ENCODE measurements at places on chromosomes 4 and X.

DNA sequence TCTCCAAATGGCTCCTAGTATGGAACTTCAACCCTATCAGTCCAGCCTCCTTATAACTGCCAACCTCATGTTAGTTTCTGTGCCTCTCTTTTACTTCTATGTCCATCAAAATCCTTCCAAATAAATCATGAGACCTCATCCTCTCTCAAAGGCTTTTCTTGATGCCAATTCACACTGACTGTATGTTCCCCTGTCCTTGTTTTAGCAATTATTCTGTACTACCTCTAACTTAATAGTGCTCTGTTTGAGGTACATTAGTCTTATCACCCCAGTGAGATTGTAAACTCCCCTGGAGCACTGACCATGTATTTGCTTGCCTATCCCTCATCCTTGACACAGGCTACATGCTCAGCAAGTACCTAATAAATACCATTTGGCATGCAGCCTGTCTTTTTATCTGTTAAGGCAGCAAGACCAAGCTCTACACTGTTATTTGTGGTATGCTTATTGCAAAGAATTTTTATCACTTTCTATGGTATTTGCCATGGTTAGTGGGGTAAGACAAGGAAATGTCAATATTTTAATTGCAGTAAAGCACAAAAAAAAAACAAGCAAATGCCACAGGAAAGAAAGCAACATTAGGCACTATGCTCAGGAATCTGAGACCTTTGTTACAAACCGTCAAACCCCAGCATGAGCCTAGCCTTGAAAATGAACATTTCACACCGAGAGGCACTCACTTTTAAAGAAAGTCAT lies 119.2 kb downstream of the SMARCA1 start:
- DNase-seq: no peak

DNA sequence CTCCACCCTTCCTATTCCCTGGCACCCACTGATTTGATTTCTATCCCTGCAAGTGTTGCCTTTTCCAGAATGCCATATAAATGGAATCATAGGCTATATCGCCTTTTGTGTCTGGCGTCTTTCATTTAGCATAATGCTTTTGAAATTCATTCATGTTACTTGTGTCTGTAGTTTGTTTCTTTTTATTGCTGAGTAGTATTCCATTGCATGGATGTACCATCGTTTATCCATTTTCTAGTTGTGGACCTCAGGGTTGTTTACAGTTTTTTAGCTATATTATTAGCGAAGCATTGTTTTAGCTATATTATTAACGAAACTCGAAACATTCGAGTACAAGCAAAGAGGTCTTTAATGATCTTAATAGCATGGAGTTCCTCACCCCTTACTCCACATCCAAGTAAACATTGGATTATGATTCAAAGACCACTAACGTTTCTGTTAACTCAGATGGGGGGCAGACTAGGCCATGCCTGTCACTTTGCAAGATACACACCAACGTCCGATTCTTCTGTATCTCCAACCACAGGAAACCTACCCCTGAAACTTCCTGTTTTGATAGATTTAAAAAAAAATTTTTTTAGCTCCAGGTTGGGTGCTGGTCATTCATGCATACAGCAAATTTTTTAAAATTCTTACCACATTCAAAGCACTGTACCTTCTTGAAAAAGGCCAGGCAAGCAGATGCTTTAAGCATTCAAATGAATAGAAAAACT lies 1.1 kb downstream of the DCK start:
- DNase-seq: no peak

DNA sequence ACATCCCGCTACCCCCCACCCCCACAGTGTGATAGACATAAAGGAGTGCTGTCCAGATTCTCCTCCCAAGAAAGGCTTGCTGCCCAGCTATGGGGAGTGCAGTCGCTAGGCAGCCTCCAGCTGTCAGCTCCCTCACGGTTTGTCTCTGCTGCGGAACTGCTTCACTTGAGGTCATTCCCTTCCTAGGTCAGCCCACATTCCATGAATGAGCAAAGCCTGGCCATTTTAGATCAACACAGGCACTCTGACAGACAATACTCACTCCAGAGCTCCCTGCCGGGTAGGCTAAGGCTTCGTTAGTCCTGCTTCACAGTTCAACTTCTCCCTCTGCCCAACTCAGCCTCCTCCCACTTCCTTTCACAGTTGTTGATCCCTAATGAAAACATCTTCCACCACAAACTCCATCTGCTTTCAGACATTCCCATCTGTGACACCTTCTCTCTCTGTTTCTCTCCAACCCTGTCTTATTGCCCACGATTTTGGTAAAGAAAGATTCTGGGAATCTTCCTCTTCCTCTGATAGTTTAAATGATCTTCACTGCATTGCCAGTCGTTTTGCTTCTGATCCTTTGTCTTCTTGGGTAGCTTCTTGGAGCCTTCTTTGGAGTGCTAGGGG lies 318.9 kb upstream of the F9 start:
- DNase-seq: no peak

DNA sequence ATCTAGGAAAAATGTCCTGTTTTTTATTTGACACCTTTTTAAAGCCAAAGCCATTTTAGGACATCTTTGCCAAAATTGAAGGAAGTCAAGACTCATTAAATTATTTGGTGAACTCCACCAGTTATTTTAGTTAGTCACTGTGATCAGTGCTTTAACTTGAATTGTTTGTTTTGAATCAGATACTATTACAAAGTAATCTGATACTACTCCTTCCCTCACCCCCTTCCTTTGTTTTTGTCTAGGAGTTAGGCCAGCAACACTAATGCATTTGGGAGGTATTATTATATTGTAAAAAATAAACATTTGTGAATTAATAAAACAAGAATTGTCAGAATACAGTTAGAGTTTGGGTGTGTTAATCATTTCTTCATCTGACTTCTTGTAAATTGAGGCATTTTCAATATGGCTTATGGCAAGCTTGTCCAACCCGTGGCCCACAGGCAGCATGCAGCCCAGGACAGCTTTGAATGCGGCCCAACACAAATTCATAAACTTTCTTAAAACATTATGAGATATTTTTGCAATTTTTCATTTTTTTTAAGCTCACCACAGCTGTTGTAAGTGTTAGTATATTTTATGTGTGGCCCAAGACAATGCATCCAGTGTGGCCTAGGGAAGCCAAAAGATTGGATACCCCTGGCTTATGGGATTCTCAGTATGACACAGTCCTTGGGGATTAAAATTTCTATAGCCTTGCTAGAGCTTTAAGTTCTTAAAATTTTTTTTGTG lies 182.2 kb downstream of the BMPR1B start:
- no peak for DNase-seq

DNA sequence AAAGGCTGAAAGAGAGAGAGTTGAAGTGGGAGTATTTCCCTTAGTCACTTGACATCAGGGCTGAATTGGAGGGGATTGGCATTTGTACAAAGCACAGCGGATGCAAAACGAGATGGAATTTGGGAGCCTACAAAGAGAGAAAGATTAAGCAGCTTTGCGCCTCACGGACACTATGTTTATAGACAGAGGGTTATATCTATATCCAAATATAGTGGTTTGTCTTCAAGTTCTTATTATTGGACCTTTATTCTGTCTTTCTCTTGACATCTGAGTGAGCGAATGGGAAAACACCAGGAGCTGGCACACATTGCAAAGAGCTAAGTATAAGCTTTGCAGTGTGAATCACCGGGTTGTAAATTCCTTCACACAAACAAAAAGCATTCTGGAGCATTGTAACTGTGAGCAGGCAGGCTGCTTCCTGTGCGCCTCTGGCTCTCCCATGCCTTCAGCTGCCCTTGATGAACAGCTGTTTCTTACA lies 500.2 kb downstream of the STIM2 start:
- no peak for DNase-seq

GRCh38 chr4:80188457-80188800 lies 8.9 kb upstream of the PRDM8 start:
- DNase-seq: no peak

DNA sequence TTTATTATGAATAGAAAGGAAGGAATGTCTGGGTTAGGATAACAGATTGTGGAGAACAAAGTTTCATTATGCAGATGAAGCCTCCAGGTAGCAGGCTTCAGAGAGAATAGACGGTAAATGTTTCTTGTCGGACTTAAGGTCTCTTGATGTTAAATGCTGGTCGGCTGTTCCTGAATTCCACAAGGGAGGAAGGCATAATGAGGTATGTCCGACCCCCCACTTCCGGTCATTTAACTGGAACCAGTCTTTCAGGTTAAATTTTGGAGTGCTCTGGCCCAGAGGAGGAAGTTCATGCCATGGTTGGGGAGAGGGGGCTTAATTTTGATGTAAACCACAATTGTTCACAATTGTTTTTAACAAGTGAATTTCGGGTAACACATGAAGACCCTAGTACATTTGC lies 158.1 kb upstream of the VCX3A start:
- DNase-seq: no peak

- DNase-seq: no peak
Measured at GRCh38 chr4:7397206-7398103, 37.3 kb downstream of the PSAPL1 start.

GRCh38 chr4:74109116-74109869 lies 10.3 kb upstream of the CXCL2 start:
- no peak for DNase-seq

- DNase-seq: peak; percentile 1
Measured at GRCh38 chrX:155767051-155767875, 113.9 kb upstream of the VAMP7 start.

DNA sequence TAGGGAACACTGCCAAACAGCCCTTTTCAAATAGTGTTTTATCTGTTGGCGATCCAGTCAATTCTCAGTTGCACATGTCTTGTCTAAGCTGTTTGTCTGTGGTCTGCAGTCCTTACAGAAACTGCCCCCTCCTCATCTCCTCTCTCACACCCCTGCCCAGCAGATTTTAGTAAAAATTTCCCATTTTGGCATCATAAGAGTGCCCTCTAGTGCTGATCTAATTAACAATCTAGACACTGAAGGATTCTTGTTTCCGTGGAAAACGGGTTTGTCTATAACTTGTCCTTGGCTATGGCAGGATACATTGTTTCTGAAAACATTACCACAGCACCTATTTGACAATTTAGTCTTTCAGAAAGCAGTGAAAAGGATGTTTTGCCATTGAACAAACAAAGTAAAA lies 227.2 kb upstream of the MBNL3 start:
- no peak for DNase-seq

- peak; percentile 19 for DNase-seq
Measured at GRCh38 chr4:5839751-5840674, 52.9 kb downstream of the CRMP1 start.

- no peak for DNase-seq
Measured at GRCh38 chr4:24328711-24329110, 255.6 kb downstream of the DHX15 start.

- no peak for DNase-seq
Measured at GRCh38 chr4:10161840-10162239, 45.2 kb upstream of the WDR1 start.

DNA sequence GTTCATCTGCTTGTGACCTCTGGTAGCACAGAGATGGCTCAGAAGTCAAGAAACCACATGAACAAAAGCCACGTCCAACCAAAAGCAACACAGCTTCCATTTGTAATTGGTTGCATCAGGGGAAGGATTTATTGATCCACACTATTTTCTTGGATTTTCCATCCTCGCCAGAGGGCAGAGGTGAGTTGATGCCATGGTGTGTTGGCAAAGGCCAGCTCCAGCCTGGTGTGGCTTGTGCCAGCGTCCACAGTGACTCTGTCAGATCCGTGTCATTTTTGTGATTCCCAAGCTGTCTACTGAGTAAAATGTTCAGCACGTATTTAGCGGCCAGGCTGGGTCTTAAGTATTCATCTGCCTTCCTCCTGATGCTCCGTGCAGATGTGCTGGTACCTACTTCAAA lies 30.0 kb upstream of the SMIM10L2A start:
- DNase-seq: no peak

DNA sequence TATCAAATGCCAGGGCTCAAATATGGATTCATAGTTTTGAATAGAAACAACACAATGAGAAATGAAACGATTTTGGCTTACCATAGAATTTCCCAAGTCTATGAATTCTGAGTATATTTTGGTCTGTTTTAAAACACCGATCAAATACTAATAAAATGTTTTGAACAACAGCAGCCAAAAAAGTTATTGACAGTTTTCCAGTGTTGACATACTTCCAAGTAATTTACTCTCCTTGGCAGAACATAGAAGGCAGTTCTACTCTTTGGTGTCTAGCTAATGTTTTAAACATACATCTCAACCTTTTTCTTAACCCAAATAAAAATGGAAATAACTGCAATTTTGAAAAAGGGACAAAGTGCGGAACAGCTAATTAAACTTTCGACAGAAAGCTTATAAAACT lies 1419.8 kb downstream of the ADGRL3 start:
- DNase-seq: no peak

GRCh38 chr4:21347142-21347541 lies 601.4 kb downstream of the KCNIP4 start:
- no peak for DNase-seq

All from NCI-H1092 treated with DMSO at 0.1 percent for 48 hours (cell line).